ENCODE measurements at places on chromosomes 13 and 19.

- peak; percentile 91 for DNase-seq
Measured at GRCh38 chr19:46713781-46714443, 3.0 kb downstream of the PRKD2 start.

DNA sequence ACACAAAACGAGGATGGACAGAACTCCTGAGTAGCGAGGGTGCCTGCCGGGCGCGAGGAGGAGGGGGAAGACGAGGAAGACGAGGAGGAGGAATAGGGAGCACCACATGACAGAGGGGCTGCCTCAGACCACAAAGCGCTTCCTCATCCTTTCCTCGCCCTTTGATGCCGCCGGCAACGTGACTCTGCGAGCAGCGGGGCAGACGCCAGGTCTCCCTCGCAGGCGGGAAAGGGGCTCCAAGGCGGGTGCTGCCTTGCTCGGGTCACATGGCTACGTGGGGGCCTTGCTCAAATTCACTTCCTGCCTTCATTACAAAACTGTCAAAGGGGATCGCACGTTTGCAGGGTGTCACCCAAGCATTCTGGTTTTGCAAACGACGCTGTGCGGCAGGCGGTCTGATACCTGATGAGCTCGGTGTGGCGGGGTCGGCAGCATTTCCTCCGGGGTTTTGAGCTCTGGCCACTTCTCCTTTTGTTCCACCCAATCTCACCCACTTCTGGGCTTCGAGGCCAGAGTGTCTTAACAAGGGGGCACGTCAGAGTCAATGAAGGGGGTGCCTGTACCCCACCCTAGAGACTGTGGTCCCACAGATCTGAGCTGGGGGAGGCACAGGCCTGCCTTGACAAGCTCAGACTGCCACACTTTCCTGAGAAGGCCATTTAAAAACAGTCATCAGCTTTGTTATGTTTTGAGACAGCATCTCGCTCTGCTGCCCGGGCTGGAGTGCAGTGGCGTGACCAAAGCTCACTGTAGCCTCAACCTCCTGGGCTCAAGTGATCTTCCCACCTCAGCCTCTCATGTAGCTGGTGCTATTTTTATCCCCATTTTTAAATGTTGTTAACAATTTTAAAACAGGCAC, 14.9 kb downstream of the MAP2K2 start:
- no peak for DNase-seq

DNA sequence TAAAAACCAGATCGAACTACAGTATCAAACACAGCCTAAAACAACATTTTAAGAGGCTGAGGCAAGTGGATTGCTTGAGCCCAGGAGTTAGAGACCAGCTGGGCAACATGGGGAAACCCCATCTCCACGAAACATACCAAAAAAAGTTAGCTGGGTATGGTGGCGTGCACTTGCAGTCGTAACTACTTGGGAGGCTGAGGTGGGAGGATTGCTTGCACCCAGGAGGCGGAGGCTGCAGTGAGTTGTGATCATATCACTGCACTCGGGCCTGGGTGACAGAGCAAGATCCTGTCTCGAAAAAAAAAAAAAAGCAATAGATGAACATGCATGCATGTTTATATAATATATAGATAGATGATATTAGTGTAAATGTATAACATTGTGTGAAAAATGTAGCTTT, 5.2 kb upstream of the MRPS31 start:
- DNase-seq, result no peak

- DNase-seq, result no peak
Measured at GRCh38 chr19:19464339-19465098, 50.8 kb downstream of the TSSK6 start.

DNA sequence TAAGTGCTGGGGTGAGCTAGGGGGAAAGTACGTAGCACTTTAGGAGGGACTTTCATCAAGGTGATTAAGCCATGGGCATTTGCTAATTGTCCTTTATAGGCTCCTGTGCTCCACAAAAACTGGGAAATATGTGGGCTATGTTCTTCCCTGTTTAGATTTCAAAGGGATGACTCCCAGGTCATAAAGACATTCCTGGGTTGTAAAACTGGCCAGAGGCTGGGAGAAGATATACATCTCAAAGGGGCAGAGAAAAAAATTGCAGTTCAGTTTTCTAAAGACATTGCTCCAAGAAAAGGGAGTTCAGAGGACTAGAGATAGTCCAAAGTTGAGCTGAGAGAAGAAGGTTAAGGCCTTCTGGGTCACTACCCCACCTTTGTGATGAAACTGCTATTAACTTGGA, 204.8 kb downstream of the MYO16 start:
- no peak for DNase-seq

DNA sequence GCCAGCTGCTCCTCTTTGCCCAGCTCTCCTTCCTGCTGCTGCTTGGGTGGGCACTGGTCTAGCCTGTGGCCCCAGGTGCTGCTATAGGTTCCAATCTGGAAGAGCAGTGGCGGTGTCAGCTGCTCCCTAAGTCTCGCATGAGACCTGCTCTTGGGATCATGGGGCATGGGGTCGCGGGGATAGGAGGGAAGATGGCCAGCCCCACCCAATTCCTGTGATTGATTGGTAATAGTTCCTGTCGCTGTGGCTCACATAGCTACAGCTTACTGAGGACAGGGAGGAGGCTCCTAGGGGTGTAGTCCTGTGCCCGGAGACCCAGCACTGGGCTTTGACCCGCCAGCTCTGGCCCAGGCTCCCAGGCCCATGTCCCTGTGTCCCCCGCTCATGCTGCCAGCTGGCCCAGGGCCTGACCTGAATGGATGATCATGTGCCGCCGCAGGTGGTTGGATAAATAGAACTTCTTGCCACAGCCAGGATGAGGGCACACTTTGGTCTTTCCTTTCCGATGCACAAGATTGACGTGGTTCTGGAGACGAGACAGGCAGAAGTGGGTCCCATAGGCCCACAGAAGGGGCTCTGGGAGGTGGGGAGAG, 4.5 kb upstream of the ELAVL3 start:
- no peak for DNase-seq

GRCh38 chr13:104779311-104779993, 1713.2 kb upstream of the SLC10A2 start:
- DNase-seq, result no peak

- DNase-seq, result peak; percentile 95
Measured at GRCh38 chr19:11142528-11143171, 12.9 kb downstream of the SPC24 start.

DNA sequence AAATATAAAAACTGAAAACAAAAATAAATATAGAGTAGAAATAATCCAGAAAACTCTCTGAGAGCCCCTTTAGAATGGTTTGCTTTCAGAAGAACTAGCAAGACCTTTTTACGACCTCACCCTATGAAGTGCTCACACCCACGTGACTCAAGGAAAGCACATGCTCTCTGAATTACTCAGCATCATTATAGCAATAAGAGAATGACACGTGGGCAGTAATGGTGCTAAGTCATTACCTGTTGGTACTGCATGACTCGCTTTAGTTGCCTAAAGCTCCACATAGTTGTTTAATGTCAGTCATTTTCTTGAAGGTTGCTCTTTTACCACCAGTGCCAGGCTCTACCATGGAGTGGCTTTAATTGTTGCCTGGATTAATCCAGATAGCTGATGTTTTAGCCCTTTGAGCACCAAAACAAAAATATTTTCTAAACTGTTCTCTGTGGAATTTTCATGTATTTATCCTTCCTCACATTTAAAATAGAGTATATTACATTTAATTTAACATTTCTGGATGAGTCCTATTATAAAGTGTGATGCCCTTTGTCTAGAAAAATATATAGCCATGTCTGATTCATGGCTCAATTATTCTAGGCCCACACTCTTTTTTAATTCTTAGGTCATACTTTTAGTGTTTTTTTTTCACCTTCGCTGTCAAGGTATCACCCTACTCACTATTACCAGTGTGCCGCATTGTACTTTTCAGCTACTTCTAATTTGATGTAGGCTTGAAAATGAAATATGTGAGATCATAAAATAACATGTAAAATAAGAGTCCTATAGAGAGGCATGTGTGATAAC, 56.8 kb downstream of the THSD1 start:
- no peak for DNase-seq

DNA sequence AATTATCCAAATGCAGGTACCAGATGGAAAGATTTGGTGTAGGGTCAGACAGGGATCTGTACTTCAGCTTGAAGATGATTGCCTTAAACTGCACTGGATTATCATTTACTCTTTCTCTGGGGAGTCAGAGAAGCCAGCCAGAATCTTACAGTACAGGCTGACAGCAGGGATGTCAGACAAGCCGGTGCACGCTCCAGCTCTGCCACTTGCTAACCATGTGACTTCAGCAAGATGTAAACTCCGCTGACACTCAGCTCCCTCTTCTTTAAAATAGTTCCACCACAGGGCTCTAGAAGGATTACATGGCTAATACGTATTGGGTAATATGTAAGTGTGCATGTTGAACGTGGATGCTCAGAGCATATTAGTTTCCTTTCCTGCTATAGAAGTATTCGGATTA, 251.4 kb upstream of the MAB21L1 start:
- no peak for DNase-seq

DNA sequence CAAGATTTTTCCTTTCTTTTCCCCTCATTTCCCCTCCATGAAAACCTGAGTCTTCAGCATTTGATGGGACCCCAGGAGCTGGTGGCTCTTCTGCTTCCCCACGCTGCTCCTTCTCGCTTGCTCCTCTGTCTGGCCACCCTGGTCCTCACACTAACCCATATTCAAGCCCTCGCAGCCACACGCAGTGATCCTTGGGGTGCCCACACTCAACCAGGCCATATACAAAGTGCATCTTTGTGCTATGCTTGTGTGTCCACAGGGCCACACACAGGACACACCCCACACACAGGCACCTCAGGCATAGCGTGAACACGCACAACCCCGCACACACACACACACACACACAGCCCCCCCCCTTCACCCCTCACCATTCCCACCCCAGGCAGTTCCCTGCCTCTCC, 132.1 kb downstream of the URI1 start:
- DNase-seq, result no peak

- DNase-seq, result no peak
Measured at GRCh38 chr19:54023191-54023590, 31.8 kb downstream of the CACNG6 start.

GRCh38 chr13:93060144-93060543, 166.5 kb upstream of the GPC6 start:
- no peak for DNase-seq

DNA sequence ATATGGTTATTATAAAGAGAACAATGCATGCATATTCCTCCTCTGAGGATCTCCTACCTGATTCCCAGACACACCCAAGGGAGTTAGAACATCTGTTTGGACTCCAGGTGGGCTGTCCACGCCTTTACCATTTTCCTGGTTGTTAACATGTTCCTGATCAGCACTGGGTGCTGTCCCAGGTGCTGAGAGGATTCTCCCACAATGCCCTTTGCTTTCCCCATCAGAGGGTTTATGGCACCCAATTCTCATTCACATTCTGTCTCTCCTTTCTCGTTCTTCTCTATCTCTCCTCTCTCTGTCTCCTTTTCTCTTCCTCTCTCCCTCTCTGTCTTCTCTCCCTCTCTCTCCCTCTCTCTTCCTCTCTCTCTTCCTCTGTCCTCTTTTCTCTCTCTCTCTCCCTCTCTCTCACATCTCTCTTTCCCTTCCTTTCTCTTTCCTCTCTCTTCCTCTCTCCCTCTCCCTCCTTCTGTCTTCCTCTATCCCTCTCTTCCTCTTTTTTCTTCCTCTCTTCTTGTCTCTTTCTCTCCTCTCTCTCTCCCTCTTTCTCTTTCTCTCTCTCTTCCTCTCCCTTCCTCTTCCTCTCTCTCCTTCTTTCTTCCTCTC, 3.3 kb upstream of the RDH13 start:
- DNase-seq, result no peak

DNA sequence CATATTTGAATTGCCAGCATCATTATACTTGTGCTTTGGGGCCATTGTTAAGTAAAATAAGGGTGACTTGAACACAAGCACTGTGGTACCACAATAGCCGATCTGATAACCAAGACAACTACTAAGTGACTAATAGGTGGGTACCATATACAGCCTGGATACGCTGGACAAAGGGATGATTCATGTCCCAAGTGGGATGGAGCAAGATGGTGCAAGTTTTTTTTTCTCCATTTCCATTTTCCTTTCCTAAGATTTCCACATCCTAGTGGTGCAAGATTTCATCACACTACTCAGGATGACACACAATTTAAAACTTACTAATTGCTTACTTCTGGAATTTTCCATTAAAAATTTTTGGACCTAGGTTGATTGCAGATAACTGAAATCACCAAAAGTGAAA, 15.1 kb downstream of the BRCA2 start:
- no peak for DNase-seq

- DNase-seq, result no peak
Measured at GRCh38 chr13:75139291-75139690, 342.7 kb downstream of the TBC1D4 start.

DNA sequence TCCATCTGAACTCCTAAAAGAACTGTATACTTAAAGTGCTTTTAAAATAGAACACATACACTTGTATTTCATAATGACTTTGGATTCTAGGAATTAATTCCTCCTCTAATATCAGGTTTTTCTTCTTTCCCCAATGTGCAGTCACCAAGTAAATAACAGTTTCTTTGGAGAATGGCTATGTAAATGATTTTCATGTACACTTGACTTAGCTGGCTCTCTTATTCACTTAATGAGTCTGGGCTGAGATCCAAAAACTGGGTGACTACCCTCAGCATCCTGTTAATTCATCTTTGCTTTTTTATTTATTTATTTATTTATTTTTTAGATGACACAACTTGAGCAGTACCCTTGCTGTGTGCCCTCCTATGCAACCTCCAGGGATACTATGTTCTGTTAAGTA, 1003.7 kb downstream of the SLITRK1 start:
- DNase-seq, result no peak

DNA sequence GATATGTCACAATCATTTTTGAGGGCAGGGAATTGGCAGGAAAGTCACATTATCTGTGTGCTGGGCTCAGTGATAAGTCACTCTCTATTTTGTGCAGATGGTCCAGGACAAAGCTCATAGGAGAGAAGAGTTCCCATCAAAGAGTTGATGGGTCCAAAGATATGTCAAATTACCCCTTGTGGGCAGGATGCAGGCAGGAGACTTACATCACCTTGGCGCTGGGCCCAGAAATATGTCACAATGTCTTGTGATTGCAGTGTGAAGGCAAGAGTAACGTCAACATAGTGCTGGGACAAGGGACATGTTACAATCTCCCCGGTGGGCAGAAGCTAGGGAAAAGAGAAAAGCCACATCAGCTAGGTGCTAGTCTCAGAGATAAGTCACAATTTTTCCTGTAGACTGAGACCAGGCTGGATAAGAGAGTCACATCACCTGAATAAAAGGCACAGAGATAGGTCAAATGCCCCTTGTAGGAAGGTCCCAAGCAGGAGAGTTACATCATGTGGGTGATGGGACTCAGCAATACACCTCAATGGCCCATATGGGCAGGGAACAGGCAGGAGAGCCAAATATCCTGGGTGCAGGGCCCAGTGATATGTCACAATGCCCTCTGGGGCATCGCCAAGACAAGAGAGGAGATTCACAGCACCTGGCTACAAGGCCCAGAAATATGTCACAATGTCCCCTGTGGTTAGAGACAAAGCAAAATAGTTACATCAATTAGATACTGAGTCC, 47.9 kb downstream of the ZNF99 start:
- peak; percentile 24 for DNase-seq

GRCh38 chr13:41312176-41312500, 1.1 kb downstream of the NAA16 start:
- DNase-seq, result no peak

GRCh38 chr13:99316657-99317256, 9.6 kb upstream of the GPR183 start:
- no peak for DNase-seq

GRCh38 chr19:6730153-6730804, 7.1 kb downstream of the GPR108 start:
- no peak for DNase-seq

Measured in coronary artery (tissue), 2 donors.